ENCODE measurements at places on chromosomes 16 and 17.
A peak's percentile ranks its signal among the peaks of the same experiment; 100 is the strongest.

DNA sequence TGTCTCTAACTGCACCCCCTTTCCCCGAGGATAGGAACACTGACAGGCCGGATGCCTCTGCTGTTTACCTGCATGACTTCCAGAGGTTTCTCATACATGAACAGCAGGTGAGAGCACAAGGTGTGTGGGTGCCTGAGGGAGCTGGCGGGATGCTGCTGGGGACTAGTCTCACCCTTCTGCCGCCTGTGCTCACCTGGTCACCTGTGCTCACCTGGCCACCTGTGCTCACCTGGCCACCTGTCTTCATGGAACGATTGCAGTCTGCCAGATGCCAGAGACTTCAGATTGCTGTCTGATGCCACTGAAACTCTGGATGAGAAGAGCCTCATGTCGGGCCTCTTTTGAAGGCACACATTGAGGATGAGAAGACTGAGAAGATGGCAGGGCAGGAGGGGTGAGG, 104.1 kb downstream of the PLCG2 start:
- DNase-seq = no peak

DNA sequence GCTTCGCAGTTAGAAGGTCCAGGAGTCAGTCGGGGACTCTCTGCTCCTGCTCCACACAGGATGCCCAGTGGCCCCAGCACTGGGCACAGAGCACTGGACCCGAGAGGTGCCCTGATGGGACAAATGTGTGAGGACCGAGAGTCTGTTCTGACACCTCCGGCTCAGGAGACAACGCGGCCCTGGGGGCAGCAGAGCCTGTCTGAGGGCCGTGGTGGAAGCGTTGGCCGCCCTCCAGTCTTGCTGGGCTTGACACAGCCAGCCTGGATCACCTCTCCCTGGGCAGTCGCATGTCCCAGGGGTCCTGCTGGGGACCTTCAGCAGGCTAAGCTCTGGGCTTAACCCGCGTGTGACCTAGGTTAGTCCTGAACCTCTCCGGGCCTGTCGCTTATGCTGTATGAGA, 23.1 kb downstream of the LGALS9 start:
- no peak for DNase-seq

DNA sequence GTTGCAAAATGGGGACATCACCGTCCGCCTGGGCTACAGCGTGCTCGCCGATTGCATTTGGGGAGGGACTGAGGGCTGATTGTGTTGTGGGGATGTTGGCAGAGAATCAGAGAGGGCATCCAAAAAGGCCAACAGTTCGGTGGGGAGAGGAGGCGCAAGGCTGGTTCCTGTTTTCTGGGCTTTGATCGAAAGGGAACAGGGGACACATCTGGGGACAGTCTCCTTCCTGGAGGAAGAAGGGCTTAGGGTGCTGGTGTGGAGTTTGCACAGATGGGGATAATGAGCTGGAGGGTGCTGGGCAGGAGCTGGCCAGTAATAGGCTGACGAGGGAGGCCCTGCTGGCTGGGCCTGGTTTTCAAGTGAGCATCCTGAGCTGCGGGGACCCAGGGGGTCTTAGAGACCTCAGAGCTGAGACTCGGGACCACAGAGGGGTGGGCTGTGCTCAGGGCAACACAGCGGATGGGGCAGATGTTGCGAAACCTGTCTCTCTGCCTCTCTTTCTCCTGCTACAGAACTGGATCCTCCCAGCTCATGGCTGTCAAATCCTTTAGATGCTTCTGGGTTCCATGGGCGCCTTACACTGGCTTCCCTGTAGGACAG, 288.7 kb downstream of the SEC14L1 start:
- DNase-seq = no peak

DNA sequence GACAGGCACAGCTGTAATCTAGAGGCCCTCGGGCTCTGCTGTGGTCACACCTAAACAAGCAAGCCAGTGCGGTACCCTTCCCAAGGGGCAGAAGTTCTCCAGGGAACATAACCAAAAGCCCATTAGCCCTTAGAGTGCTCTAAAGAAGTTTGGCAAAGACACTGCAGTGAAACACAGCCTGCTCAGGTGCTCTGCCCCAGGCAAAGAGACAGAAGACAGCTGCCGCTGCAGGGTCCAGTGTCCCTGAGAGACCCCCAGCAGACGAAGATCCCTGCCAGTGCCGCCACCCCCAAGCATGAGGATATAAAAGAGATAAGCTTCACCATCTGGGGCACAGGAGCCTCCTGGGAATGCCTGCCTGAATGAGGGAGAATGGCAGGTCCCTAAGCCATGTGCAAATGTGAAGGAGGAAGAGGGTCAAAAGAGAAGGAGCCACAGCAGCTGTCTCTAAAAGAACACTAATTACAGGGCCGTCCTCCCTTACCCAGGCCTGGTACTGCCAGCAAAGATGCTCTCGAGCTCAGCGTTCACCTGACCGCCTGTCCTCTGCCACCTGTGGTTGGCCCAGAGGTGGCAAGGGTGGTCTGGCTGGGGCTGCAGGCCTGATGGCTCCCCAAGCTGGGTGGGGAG, 29.7 kb downstream of the CUEDC1 start:
- no peak for DNase-seq

- DNase-seq = no peak
These were observed 37.8 kb downstream of the TIMM22 start for GRCh38 chr17:1034652-1035210.

DNA sequence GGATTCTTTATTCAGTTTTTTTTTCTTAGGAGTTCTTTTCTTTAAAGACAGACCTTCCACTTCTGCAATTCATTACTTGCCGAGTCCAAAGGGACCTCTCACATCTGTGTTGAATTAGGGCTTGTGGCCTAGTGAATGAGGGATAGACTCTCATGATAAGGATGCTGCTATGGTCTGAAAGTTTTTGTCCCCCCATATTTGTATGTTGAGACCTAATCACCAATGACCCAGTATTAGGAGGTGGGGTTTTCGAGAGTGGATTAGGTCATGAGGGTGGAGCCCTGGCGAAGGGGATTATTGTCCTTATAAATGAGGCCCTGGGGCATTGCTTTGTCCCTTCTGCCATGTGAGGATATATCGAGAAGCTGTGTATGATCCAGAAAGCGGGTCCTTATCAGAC, 9.5 kb downstream of the KRT12 start:
- no peak for DNase-seq

GRCh38 chr16:89187032-89187769, 13.1 kb downstream of the SLC22A31 start:
- DNase-seq = peak; percentile 30

GRCh38 chr17:32349503-32349853, 479 bp upstream of the ZNF207 start:
- no peak for DNase-seq

DNA sequence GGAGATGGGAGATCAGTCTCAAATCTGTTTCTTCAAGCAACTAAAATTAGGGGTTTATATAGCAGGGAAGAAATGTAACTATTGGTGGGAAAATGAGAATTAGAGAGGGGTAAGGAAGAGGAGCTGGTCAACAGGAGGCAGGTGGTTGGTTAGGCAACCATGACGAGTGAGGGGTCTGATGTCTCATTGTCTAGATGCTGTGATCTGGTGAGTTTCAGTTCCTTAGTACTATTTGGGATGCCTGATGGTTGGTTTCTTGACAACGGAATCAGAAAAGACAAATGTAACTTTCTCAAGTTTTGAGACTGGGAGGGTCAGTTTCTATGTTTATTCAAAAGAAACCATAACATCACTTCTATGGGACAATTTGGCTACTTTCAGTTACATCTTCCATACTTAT, 415.3 kb upstream of the C16orf82 start:
- no peak for DNase-seq

GRCh38 chr16:86631444-86631843, 53.1 kb downstream of the FOXL1 start:
- DNase-seq = no peak

- DNase-seq = no peak
These were observed 539 bp upstream of the VAMP2 start for GRCh38 chr17:8162997-8163977.

DNA sequence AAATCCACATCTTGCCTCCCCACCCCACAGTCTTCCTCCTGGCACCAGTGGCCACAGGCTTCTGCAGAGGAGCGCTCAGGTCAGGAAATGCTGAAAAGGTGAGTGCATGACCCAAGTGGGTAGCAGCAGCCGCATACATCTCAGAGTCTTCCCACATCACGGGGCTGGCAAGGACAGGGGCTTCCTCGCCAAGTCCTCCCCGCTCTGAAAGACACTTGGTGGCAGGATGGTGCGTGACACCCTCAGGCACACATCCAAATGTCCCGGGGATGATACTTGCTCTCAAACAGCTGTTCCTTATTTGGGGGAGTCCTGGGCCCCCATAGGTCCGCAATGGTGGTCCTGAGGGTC, 8.8 kb upstream of the SLC16A5 start:
- no peak for DNase-seq

- DNase-seq = no peak
These were observed 33.7 kb downstream of the GDE1 start for GRCh38 chr16:19488213-19488640.

GRCh38 chr17:34579979-34580684, 750 bp downstream of the TMEM132E start:
- no peak for DNase-seq

- no peak for DNase-seq
These were observed 111.1 kb upstream of the HAS3 start for GRCh38 chr16:68994324-68994723.

DNA sequence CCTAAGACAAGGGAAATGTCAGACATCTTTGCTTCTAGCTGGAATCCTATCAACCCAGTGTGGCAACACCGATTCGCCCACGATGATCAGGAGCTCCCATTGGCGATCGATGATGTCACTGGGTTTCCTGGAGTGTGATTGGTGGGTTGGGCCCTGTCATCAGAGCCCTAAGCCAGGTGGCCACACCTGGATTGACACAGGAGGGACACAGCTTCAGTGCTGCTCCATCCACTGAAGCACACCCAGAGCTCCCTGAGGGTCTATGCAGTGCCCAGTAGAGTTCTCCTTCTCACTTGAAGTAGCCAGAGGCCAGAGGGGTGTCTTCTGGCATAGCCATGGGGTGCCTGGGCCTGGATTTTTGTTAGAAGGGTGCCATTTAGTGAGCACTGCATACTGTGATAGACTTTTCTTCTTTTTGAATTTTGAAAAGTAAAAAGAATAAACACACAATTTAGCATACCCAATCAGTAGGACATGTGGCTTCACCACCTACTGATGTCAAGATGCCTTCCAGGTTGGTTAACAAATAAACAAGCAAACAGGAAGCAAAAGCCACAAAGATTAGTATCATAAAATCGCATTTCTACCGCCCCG, 77.6 kb downstream of the CMIP start:
- DNase-seq = no peak

Data from AML-193 (cell line).